ENCODE measurements at places on chromosomes 6 and 20.

DNA sequence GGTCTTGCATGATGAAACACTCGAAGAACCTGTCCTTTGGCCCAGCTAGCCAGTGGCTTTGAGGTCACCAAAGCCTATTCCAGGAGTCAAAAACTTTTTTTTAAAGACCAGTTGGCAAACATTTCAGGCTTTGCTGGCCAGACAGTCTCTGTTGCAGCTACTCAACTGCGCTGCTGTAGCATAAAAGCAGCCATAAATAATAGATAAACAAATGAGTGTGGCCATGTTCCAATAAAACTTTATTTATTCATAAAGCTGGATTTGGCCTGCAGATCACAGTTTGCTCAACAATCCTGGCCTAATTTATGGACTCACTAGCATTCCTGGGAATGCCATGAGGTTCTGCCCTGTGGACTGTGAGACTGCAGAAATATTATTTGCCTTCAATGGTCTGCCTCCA is 68.8 kb upstream of the LTV1 start:
- DNase-seq = no peak

- DNase-seq = peak; percentile 84
Measured at GRCh38 chr6:163745536-163746400, 331.2 kb downstream of the QKI start.

GRCh38 chr20:47663354-47664067 is 121.8 kb downstream of the SULF2 start:
- peak; percentile 78 for DNase-seq

GRCh38 chr6:73695619-73696421 is at the start of gene CD109:
CD109 (plus strand) TSS chr6:73696203; CDS start chr6:73696216, 13 bp downstream.
- DNase-seq = peak; percentile 84

- no peak for DNase-seq
Measured at GRCh38 chr20:45341579-45341938, 6.7 kb downstream of the SDC4 start.

- DNase-seq = peak; percentile 64
Measured at GRCh38 chr6:2196079-2196679, 49.2 kb downstream of the GMDS start.

- no peak for DNase-seq
Measured at GRCh38 chr20:45589725-45590124, 10.6 kb upstream of the WFDC8 start.

- DNase-seq = no peak
Measured at GRCh38 chr6:119323478-119323877, 26.1 kb downstream of the MAN1A1 start.

GRCh38 chr6:128302942-128303341 is 217.5 kb downstream of the PTPRK start:
- DNase-seq = no peak

DNA sequence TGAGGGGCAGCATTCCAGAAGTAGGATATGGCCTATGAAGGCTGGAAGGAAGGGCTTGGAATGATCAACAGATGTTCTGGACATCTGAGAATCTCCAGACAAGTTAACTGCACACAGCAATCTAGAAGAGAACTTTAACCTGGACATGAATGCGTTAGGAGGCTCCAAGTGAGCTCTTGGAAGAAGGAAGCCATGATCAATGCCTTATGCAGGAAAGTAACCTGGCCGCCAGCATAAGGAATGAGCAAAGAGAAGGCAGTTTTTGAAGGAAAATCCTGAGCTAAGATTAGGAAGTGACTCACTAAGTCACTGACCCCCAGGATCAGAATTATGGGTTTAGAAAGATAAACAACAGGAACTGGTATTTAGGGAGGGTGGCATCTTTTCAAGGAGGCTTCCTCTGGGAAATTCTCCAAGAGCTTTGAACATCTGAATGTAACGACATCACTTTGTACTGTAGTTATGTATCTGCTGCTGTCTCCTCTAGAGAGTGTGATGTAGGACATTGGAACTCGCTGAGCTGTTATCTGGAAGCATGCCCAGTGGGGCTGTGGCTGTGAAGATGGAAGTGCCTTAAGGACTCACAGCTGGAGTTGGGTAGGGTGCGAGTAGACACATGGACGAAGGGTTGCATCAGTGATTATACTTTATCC is 236.8 kb downstream of the PACRG start:
- peak; percentile 99 for DNase-seq

DNA sequence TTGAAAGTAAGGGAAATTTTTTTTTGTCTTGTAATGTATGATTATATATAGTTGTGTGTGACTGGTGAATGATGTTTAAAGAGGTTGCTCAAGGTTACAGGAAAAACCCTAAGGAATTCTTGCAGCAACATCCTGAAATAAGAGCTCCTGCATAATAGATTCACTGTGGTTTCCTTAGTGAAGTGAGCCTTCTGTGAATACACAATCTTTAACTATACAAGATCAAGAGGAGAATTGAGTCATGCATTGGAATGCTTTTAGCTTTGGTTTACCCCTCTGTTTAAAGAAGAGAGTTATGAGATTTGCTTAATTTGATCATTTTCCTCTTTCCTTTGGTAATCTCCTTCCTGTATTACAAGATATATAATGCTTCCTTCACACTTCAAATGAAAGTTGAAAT is 141.6 kb upstream of the EYA4 start:
- DNase-seq = peak; percentile 93

Measured in astrocyte of the spinal cord (primary cell).